Naive thymus-derived CD4-positive, alpha-beta T cell (primary cell): ENCODE measurements at places on chromosomes 7 and 10. TPM values are rescaled to one million over a fixed set of nuclear protein-coding genes. Genes with fewer than 3 reads are reported as not detected.

DNA sequence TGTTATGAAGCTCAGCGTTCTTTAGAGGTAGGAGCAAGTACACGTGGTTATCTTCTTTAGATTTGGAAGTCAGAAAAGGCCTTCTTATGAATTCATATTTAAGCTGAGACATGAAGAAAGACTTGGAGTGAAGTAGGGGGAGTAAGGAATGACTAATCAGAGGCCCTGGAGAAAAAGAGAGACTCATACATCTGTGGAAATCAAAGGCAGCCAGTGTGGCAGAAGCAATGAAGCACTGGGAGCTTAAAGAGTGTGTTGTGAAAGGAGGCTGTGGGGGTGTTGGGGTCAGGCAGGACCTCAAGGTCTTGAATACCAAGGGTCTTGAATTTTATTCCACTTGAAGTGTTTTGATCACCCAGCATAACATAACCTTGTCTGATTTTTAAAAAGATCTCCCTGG is 35.7 kb upstream of the FGL2 start:
- no peaks in the 10 kb centered on the region for H3K27me3 ChIP-seq
- no peak overlapping the region for H3K4me3 ChIP-seq
- H3K4me1 ChIP-seq: no peaks in the 10 kb centered on the region
- no peak for DNase-seq
- H3K27ac ChIP-seq: no peak overlapping the region

GRCh38 chr7:6643915-6644625 is 7.0 kb downstream of the ZNF316 start:
- H3K4me1 ChIP-seq: no peaks in the 10 kb centered on the region
- peaks cover 20% of the 10 kb centered on the region for H3K36me3 ChIP-seq
- no peak overlapping the region for H3K27ac ChIP-seq
- H3K4me3 ChIP-seq: no peak overlapping the region
- no peaks in the 10 kb centered on the region for H3K27me3 ChIP-seq

DNA sequence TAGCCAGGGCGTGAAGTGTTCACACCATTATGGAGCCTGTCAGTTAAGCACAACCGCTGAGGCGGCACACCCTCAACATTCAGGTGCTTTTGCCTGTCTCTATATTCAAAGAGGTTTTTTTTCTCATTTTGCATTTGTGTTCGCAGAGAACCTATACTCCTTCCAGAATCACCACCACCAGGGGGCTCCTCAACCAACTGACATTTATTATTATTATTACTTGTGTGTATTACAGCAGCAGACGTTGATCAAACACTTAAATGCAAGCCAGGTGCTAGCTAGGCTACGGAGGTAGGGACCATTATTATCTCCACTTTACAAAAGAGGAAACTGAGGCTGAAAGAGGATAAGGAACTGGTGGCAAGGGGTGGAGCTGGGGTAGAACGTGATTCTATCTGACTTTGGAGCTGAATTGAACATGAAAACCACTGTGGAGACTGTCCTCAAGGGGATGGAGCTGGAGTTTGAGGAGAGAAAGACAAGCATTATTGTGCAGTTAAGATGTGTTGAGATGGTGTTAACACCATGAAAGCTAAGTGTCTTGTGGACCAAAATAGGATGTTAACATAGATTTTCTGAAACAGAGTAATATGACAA is 133.8 kb upstream of the PLXNA4 start:
- no peak overlapping the region for H3K27ac ChIP-seq

Gene PTPN20
- 1.7 TPM for total RNA-seq

DNA sequence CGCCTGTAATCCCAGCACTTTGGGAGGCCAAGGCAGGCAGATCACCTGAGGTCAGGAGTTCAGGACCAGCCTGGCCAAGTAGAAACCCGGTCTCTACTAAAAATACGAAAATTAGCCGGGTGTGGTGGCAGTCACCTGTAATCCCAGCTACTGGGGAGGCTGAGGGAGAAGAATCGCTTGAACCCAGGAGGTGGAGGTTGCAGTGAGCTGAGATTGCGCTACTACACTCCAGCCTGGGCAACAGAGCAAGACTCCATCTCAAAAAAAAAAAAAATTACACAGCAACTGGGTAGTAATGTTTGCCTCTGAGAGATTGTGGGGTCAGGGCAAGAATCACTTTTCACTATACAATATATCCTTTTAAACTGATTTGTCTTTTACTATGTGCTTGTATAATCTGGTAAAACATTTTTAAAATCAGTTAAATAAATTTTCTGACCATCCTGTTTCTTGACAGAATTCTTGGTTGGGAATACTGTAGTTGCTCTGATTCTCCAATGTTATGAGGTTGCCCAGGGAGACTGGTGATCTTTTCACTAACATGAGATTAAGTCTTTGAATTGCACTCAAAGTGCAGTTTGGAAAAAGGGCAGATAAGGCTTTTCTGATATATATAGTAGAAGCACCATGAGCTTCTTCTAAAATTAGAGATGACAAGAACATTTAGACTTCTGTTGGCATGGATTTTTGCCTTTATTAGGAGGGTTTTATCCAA is 1.5 kb downstream of the ENTPD7 start:
- no peaks in the 10 kb centered on the region for H3K36me3 ChIP-seq
- no peak overlapping the region for H3K27ac ChIP-seq
- DNase-seq: no peak
- H3K27me3 ChIP-seq: no peaks in the 10 kb centered on the region
- H3K4me3 ChIP-seq: no peak overlapping the region

DNA sequence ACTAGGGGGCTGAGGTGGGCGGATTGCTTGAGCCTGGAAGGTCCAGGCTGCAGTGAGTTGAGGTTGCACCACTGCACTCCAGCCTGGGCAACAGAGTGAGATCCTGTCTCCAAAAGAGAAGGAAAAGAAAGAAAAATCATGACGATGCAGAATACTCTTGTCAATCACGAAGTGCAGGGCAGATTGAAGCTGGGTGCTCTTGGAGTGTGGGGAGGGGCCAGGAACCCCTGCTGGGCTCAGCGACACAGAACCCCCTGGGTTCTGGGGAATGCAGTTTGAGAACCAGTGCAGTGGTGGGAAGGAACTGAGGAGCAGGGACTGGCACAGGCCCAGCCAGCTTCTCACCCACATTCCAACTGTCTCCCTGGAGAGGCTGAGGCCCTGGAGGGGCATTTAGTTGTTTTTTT is 10.8 kb upstream of the INTS1 start:
- no peak overlapping the region for H3K27ac ChIP-seq
- H3K36me3 ChIP-seq: no peaks in the 10 kb centered on the region
- H3K4me3 ChIP-seq: no peak overlapping the region
- no peak for DNase-seq
- no peaks in the 10 kb centered on the region for H3K27me3 ChIP-seq
- peaks cover 4% of the 10 kb centered on the region for H3K4me1 ChIP-seq

DNA sequence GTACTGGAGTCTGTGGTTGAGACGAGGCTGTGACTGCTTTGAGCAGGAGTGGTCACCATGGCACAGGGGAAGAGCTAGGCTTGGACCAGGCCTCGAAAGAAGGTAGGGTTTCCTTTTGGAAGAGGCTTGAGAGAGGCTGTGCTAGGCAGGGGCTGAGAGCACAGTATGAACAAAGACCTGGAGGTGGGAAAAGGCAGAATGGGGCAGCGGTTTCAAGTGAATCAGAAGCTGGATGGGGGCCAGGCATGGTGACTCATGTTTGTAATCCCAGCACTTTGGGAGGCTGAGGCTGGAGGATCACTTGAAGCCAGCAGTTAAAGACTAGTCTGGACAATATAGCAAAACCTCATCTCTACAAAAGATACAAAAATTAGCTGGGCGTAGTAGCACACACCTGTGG is 65.9 kb downstream of the CLIP2 start:
- no peak overlapping the region for H3K27ac ChIP-seq
- no peaks in the 10 kb centered on the region for H3K36me3 ChIP-seq
- no peaks in the 10 kb centered on the region for H3K27me3 ChIP-seq
- no peak for DNase-seq
- no peak overlapping the region for H3K4me3 ChIP-seq
- H3K4me1 ChIP-seq: no peaks in the 10 kb centered on the region

- no peaks in the 10 kb centered on the region for H3K4me1 ChIP-seq
- no peak overlapping the region for H3K4me3 ChIP-seq
- H3K36me3 ChIP-seq: no peaks in the 10 kb centered on the region
- no peaks in the 10 kb centered on the region for H3K27me3 ChIP-seq
- H3K27ac ChIP-seq: no peak overlapping the region
- DNase-seq: no peak
Measured at GRCh38 chr7:159114981-159115380, 29.7 kb downstream of the VIPR2 start.

Gene MIOS
- 30.4 and 31.7 TPM in 2 replicates for total RNA-seq

DNA sequence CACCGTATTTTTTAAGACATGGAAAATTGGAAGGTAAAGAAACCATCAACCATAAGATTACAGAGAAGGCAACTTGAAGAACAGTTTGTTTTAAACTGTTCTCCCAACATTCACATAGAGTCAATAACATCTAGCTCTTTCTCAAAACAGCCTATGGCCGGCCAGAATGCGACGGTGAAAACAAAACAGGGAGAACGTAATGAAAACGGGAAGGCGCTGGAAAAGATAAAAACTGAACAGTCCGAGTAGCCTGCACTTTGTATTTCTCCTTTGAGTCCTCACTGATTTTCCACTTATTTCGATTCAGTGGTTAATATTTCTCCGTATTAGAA is 637 bp downstream of the MICU1 start:
- peaks cover 7% of the 10 kb centered on the region for H3K36me3 ChIP-seq
- no peak for DNase-seq
- H3K4me3 ChIP-seq: peak overlapping the region; percentile 97
- peaks cover 16% of the 10 kb centered on the region for H3K4me1 ChIP-seq
- peak overlapping the region; percentile 76 for H3K27ac ChIP-seq

- no peak overlapping the region for H3K4me3 ChIP-seq
- no peaks in the 10 kb centered on the region for H3K27me3 ChIP-seq
- no peaks in the 10 kb centered on the region for H3K36me3 ChIP-seq
- H3K27ac ChIP-seq: no peak overlapping the region
- H3K4me1 ChIP-seq: no peaks in the 10 kb centered on the region
- no peak for DNase-seq
Measured at GRCh38 chr7:8594115-8594514, 160.7 kb downstream of the NXPH1 start.

- H3K27me3 ChIP-seq: no peaks in the 10 kb centered on the region
- DNase-seq: no peak
- peaks cover 3% of the 10 kb centered on the region for H3K4me1 ChIP-seq
- no peak overlapping the region for H3K4me3 ChIP-seq
- no peak overlapping the region for H3K27ac ChIP-seq
Measured at GRCh38 chr10:124944982-124945381, 3.1 kb downstream of the ZRANB1 start.

Gene MALRD1
- not detected for total RNA-seq

DNA sequence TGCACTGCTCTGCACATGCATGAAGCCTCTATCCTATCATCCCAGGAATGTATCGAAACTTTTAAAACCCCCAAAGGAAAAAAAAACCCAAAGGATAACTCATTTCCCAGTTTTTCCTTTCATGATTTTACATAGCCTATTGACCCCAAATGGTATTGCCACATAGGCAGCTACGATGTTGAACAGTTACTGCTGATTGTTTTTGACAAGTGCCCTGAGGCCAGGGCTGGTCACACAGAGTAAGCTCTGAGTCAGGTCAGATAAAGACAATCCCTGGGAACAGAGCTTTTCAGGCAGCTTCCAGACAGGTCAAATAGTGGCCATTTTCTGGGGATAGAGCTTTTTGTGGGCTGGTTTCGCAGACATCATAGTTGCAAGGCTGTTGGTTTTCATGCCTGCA is 52.1 kb downstream of the MYL10 start:
- H3K27ac ChIP-seq: no peak overlapping the region
- no peak overlapping the region for H3K4me3 ChIP-seq
- DNase-seq: no peak
- no peaks in the 10 kb centered on the region for H3K4me1 ChIP-seq
- H3K27me3 ChIP-seq: no peaks in the 10 kb centered on the region

GRCh38 chr10:14477408-14477710 is 146.6 kb upstream of the FRMD4A start:
- DNase-seq: no peak
- no peak overlapping the region for H3K4me3 ChIP-seq
- H3K27me3 ChIP-seq: no peaks in the 10 kb centered on the region
- H3K4me1 ChIP-seq: no peaks in the 10 kb centered on the region

DNA sequence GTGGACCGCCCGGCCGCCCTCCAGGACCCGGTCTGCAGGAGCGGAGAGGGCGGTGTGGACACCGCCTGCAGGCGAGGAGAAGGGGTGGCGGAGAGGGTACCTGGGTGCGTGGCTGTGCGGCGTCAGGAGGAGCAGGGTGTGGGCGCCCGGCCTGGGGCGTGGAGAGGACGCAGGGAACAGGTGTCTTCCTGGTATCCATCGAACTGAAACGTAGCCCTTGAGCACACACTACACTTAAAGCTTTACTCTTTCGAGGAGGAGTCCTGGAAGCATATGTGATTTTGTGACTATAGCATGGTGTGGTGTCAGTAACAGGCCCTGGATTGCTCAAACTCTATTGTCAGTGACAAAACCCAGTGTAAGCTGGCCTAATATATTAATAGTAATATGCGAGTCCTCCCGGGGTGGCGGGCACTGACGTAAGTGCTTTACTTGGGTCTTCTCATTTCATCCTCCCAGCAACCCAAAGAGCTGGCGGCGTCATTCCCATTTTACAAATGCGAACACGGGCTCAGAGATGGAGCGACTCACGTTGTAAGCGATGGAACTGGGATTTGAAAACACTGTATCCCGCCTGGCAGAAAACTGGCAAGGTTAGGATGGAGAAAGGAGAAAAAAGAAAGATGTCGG is 508 bp upstream of the TECPR1 start:
- H3K36me3 ChIP-seq: peaks cover 33% of the 10 kb centered on the region
- H3K27me3 ChIP-seq: no peaks in the 10 kb centered on the region
- H3K27ac ChIP-seq: peak overlapping the region; percentile 83
- peaks cover 38% of the 10 kb centered on the region for H3K4me1 ChIP-seq

DNA sequence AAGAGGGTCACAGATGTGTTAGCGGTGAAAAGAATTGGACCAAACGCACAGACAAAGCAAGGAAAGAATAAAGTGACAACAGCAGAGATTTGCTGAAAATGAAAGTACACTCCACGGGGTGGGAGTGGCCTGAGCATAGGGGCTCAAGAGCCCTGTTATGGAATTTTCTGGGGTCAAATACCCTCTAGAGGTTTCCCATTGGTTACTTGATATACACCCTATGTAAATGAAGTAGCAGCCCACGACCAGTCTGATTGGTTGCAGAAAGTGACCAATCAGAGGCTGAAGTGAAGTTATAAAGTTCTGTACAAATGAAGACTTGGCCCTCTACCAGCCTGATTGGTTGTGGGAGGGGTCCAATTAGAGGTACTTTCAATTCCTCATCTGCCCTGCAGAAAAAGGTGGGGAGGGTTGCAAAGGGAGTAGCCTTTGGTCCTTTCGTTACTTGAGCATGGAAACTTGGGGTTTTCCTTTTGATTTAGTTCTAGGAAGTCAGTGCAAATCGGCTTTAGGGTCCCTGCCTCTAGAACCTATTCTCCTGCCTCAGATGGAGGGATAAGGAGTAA is 125.6 kb upstream of the PRPS1L1 start:
- no peaks in the 10 kb centered on the region for H3K36me3 ChIP-seq
- no peak overlapping the region for H3K27ac ChIP-seq
- no peak for DNase-seq
- H3K27me3 ChIP-seq: no peaks in the 10 kb centered on the region
- H3K4me3 ChIP-seq: no peak overlapping the region

- H3K36me3 ChIP-seq: no peaks in the 10 kb centered on the region
- peaks cover 11% of the 10 kb centered on the region for H3K27me3 ChIP-seq
- peaks cover 17% of the 10 kb centered on the region for H3K4me1 ChIP-seq
- peak overlapping the region; percentile 90 for H3K27ac ChIP-seq
- no peak for DNase-seq
- H3K4me3 ChIP-seq: peak overlapping the region; percentile 84
Measured at GRCh38 chr10:102245932-102246251, 560 bp downstream of the GBF1 start.

Gene INHBA
- total RNA-seq: not detected
